Head of caudate nucleus (tissue), 42 donors: ENCODE measurements at places on chromosomes 7 and 10.

DNA sequence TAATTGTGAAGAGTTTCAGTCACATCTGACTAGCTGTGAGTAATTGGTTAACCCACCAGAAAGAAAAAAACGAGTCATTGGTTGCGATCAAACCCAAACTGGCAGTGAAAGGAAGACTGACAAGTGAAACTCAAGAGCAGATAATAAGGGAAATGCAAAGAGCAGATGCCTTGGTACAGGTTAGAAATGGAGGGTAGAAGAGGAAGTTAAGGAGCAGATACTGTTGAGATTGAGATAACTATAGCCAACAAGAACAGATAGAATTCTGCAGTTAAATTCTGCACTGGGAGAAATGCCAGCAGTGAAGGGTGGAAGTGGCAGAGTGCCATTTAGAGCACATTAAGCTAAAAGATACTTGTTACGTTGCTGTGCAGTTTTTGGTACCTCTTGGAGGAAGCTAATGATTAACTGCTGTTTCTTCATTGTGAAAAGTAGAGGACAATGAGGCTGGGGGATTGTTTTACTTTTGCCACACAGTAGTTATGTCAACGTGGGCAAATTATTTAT lies 65.8 kb downstream of the CDK13 start:
- no peak for DNase-seq

DNA sequence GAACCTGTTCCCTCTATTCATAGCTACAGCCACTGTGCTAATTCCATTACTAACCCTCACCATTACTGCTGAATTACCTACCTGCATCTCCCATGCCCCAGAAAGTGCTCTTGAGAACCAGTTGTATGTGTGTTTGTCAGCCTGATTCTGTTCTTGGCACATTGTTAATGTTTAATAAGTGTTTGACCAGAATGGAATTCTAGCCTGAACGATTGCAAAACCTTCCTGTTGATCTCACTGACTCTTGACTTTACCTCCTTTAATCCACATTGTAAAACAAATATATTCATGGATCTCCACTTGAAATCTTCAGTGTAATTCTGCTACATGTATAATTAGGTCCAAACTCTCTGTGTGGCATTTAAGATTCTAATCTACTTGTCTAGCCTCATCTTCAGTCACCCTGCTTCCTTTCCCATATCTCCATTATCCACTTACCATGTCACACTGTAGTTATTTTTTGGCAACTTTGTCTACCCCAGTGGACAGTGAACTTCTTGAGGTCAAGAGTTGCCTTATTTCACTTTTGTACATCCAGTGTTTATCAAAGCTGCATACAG lies 4.9 kb downstream of the ZNF277 start:
- no peak for DNase-seq

DNA sequence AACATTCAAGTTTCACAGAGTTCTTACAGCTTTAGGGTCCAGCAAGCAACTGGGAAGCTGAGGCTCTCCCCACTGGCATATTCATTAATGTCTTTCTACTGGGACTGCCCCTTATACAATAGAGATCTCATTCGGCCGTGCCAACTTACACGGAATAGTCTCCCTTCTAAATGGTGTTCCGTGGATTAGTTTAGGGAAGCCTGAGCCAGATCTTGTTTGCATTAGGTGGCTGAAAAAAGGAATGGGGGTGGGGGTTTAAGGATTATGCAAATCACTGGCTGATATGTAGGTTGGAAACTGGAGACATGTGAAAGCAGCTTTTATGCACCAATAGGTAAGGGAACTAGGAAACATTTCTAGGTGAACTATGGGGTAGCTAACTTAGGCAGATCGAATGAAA lies 218.3 kb downstream of the TRIL start:
- no peak for DNase-seq

GRCh38 chr10:113320987-113321386 lies 231.9 kb upstream of the HABP2 start:
- no peak for DNase-seq

- DNase-seq: no peak
Measured at GRCh38 chr7:80935991-80936780, 17.3 kb upstream of the SEMA3C start.

DNA sequence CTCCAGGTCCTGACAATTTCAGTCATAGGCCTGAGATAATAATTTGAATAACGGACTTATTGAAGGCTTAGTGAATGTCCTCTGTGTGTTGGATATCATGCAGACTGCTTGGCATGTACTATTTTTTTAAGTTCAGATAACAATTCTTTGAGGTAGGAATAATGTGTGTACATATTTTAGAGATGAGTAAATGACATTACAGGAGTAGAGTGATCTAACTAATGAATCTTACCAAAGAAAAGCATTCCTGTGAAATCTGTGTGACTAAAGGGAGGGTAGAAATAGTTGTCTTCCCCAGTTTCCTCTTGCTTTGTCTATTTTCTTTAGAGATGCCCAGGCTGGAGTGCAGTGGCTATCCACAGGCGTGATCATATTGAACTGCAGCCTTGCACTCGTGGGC lies 391.8 kb upstream of the ETV1 start:
- DNase-seq: no peak

DNA sequence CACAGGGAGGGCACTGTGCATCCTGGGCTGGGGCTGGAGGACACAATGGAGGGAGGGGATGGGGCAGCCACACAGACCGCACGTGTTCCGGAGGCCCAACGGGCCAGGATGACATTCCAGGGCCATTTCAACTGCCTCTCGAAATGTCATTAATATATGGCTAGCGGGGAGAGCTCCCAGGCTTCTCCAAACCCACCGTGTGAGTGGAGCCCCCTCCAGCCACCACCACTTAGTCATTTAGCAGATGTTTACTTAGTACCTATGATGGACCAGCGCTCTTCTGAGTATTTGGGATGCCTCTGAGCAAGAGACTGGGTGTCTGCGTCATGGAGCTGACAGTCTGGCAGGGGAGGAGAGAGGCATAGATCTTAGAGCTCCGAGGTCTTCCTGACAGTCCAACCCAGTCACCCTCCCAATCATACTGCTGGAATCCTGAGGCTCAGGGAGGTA lies 107.3 kb downstream of the ZMIZ1 start:
- DNase-seq: no peak

- peak; percentile 99 for DNase-seq
Measured at GRCh38 chr10:101031128-101031795, at the start of the genes PDZD7 and SFXN3. Gene PDZD7, minus strand, starts transcription at chr10:101031129. Its CDS starts 910 bp downstream, at chr10:101030219. Gene SFXN3, plus strand, starts transcription at chr10:101031234. Its CDS starts 3,461 bp downstream, at chr10:101034695.

- DNase-seq: no peak
Measured at GRCh38 chr10:46026106-46026505, 4.3 kb downstream of the NCOA4 start.

DNA sequence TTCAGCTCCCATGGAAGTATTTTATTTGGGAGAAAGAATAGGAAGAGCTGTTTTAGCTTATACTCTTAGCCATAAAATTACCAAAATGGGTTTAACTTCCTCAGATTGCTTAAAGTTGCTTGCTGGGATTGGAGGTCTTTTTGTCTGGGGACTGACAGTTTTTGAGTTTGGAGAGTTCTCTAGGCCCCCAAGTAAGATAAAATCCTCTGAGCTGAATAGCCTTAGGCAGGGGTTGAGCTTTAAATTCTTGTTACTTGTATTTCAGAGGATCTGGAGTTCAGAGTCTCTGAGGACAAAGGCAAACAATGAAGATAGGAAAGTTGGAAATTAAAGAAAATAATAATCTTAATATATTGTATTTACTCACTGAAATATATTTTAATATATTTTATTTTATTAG lies 294.4 kb upstream of the DKK1 start:
- DNase-seq: no peak

DNA sequence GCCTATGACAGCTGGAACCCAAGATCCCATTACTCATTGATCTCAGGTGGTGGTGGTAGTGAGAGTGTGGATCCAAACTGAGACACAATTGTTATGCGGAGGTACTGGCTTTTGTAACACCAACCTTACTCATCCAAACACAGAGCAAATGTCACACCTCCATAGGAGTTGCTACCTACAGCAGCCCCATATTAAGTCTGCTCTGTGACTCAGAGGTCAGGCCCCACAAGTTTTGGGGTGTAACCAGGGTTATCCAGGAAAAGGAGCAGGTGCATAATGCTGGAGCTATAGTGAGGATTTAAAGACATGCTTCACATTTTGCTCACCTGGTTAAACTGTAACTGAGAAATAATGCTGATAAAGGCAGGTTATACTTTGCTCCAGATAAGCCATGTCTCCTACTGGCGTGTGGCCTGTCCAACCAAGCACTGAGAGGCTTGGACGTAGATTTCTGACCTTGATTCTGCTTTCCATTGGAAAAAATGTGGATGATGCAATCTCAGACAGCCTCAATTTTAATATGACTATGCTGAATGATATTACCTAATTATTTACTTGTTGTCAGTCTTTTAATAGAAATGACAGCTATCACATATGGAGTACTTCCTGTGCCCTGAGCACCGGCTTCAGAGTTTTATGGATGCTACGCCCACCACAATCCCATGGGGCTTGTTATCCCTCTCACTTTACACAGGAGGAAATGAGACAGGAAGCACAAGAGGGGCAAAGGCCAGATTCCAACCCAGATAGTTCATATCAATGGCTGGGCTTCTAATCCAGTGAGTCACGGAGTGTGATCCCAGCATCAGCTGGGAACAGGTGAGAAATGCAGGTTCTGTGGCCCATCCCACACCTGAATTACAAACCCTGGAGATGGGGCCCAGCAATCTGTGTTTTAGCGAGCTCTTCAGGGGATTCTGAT lies 181.3 kb downstream of the CHN2 start:
- DNase-seq: no peak

GRCh38 chr10:73910764-73911552 lies at the start of gene PLAU:
Gene PLAU, plus strand, starts transcription at chr10:73911132. Its CDS starts 424 bp downstream, at chr10:73911556.
- no peak for DNase-seq

DNA sequence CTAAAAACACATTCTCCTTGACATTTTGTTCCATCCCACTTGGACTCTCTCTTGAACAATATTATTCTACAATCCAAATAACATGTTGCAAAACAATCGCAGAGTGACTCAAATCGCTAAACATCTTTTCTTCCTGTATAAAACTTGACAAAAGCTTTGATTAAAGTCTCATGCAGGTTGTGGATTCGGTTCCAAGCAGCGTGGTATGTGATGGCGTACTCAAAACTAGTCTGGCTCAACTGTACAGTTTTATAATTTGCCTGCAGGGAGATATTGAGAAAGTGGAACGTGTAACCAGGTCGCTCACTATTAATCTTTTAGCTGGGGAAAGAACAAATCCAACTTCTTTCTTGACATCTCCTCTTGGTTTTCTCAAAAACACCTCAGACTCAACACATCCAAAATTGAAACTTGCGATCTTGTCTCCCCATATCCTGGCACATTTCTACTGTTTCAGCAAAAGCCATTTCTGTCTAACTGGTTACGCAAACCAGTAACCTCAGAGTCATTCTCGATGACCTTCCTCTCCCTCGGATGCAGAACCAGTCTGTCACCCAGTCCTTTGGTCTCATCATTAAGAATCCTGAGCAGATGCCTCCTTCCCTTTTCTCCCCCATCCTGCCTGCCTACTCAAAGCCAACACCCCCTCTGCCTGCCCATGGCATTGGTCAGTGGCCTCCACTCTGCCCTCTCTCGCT lies 100.1 kb downstream of the CACNB2 start:
- no peak for DNase-seq

DNA sequence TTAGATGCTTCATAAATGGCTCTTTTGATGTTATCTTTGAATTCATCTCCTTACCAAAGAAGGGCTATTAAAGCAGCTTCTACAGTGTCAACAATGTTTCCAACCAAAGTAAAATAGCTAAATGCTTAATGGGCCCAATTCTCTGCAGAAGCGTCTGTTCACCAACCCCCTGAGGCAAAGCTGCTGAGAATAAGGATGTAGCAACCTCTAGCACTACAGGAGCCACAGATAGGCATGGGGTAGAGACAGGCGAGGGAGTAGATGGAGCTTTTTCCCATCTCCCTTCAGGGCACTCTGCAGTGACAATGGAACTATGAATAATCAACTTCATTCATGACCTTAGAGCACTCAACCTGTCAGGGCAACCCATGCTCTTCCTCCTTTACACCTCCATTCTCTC lies 134.1 kb downstream of the FZD1 start:
- no peak for DNase-seq

GRCh38 chr10:21297603-21298383 lies 227.7 kb downstream of the SKIDA1 start:
- no peak for DNase-seq

DNA sequence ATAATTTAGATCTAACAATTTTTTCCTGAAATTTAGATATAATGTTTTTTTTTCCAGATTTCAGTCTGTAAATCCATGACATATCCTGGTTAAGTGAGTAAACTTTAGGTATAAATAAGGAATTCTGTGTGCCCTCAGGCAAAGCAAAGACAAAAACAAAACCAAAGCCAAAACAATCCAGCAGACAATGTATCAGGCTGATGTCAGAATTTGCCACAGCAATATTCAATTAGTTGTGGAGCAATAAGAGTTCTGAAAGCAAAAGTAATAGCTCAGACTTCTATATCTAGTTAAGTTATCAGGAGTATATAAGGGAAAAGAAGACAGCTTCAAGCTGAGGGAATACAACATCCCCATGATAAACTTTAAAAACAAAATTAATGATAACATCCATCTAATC lies 82.0 kb downstream of the MKX start:
- DNase-seq: no peak

DNA sequence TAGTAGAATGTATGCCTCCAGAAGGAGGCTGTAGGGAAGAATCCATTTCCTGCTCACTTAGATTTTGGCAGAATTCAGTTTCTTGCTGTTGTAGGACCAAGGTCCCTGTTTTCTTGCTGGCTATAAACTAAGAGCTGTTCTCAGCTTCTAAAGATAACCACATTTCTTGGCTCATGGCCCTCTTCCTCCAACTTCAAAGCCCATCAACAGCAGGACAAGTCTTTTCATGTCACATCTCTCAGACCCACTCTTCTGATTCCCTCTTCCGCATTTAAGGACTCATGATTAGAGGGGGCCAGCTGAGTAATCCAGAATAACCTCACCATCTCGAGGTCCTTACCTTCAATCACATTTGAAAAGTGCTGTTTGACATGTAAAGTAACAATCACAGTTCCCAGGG lies 8.2 kb upstream of the LSM8 start:
- DNase-seq: no peak

- DNase-seq: no peak
Measured at GRCh38 chr10:132543916-132544743, 6.5 kb downstream of the INPP5A start.

GRCh38 chr7:50982626-50983025 lies 199.9 kb upstream of the GRB10 start:
- DNase-seq: no peak

- DNase-seq: no peak
Measured at GRCh38 chr7:17392846-17393245, 94.4 kb downstream of the AHR start.

- DNase-seq: no peak
Measured at GRCh38 chr10:5325076-5325475, 39.7 kb upstream of the UCN3 start.
